Left cardiac atrium (tissue), 4 donors: ENCODE measurements at places on chromosomes 1 and 21. TPM values are rescaled to one million over a fixed set of nuclear protein-coding genes. Genes with fewer than 3 reads are reported as not detected.

Gene SPATA46
- total RNA-seq: not detected

DNA sequence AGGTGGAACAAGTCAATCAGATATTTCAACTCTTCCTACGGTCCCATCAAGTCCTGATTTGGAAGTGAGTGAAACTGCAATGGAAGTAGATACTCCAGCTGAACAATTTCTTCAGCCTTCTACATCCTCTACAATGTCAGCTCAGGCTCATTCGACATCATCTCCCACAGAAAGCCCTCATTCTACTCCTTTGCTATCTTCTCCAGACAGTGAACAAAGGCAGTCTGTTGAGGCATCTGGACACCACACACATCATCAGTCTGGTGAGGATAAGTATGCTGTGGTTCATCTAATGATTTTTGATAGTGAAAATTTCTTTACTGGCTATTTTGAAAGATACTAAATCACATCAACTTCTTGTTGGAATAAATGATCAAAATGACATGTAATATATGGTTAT lies 67.7 kb upstream of the MPC2 start:
- DNase-seq: no peak

DNA sequence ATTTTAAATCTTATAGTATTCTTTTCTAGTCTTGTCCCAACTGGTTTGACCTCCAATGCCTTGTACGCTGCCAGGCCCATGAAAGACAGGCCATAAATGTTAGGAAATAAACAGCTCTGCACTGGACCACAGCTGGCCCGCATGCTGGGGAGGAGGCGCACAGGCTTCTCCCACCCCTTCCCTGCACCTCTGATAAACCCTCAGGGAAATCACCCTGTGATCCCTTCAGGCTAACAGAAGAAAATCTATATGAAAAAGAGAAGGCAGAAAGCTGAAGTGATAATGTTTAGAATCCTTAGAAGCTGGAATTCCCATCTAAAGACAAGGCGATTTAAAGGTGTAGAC lies 41.5 kb downstream of the COLGALT2 start:
- no peak for DNase-seq

Gene RIMS3
- total RNA-seq: 3.6 TPM

- no peak for DNase-seq
Observed at GRCh38 chr1:197041486-197042353, 25.3 kb downstream of the F13B start.

DNA sequence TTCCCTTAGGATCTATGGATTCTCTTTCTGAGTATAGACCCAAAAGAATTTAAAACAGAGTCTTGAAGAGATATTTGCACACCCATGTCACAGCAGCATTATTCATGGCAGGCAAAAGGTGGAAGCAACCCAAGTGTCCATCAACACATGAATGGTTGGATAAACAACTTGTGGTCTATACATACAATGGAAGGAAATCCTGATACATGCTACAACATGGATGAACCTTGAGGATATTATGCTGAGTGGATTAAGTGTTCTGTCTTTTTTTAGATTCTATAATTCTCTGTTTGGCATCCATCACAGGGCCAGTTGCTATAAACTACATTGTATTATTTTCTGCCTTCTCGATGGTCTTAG lies 39.8 kb downstream of the PTPN14 start:
- no peak for DNase-seq

Gene GBP2
- 16.1 TPM for total RNA-seq
